ENCODE measurements at places on chromosomes 12 and 14.

- no peak for DNase-seq
Observed at GRCh38 chr12:47909839-47910465, 5.2 kb upstream of the VDR start.

DNA sequence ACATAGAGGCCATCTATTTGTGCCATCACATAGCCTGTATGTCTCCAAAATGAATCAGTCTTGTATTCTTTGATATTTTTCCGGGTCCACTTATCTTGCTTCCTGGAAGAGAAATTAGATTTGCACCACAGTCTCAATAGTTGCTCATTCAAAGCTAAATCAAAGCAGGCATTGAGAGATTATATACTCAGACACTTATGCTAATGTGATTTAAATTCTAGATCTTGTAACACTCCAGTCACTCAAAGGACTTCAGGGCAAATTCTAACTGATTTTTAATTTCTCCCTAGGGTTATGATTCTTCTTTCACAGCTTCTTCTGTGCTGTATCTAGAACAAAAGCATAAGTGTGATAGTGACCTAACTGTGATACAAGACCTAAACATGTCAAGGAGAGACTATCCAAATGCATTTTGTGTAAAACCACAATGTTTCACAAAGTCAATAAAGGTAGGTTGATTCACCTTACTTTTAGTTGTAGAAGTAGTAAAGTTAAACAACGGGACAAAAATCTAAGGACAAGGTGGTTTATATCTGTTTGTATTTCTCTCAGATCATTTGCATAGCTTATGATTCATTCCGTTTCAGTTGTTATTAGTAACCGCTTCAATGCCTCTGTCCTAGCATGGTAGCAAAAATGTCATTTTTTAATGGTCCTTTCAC is 26.8 kb downstream of the PLBD1 start:
- DNase-seq = no peak

- DNase-seq = no peak
Observed at GRCh38 chr14:68074765-68075381, 255.3 kb downstream of the RAD51B start.

DNA sequence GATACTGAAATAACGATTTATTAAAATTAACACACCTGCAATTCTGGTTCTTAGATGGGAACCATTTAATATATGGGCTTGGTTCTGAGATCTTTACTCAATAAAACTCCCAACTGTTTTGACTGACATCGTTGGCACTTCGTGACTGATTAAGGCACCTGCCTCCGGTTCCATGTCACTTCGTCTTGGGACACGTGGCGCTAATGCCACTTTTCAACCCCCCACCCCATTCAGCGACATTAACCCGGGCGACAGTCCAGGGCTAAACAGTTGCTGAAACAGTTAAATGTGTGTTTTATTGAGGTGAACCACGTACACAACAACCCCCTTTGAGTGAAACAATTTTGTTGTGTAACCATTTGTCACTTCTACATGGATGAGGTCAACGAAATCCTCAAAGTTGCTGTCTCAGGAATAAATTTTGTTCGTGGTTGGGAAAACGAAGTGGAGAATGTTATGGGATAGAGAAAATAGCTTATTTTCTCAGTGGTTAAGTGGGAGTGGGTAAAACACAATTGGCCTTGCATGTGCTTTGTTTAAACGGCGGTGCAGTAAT is 9.9 kb upstream of the SLC38A2 start:
- DNase-seq = no peak

- DNase-seq = peak; percentile 48
Observed at GRCh38 chr14:52318826-52319645, 4.9 kb downstream of the PTGER2 start.

DNA sequence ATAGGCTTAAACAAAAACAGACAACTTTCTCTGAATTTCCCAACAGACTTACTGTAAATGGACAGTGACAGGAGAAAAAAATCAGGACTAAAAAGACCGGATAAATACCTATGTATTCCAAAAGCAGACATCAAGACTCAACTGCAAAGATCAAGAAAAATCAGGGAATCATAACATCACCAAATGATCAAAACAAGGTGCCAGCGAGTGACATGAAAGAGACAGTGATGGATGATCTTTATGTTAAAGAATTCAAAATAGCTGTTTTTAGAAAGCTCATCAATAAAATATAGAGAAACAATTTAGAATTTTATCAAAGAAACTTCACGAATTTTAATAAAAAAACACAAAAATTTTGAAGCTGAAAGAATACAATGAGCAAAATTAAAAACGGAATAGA is 952.5 kb upstream of the ATXN7L3B start:
- no peak for DNase-seq

- DNase-seq = no peak
Observed at GRCh38 chr12:119375883-119376190, 41.3 kb downstream of the CCDC60 start.

DNA sequence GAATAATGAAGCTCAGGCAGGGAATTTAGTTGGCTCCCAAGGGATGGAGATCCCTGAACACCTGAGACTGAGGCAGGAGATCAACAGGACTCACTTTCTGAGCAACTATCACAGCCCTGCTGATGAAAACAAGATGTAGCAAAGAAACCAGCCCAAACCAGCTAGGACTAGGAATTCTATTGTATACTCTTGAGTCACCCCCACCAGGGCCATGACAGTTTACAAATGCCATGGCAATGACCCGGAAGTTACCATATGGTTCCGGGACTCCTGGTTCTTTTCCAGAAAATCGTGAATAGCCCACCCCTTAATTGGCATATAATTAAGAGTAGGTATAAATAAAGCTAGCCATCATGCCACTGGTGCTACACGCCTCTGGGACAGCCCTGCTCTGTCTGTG is 46.0 kb upstream of the OASL start:
- no peak for DNase-seq

- no peak for DNase-seq
Observed at GRCh38 chr14:58884442-58884841, 246.7 kb downstream of the DACT1 start.

- DNase-seq = no peak
Observed at GRCh38 chr12:8058506-8058905, 7.7 kb downstream of the C3AR1 start.

- DNase-seq = peak; percentile 52
Observed at GRCh38 chr14:80475074-80475473, 263.8 kb upstream of the DIO2 start.

- DNase-seq = no peak
Observed at GRCh38 chr14:50233166-50233950, 2.0 kb upstream of the SOS2 start.

DNA sequence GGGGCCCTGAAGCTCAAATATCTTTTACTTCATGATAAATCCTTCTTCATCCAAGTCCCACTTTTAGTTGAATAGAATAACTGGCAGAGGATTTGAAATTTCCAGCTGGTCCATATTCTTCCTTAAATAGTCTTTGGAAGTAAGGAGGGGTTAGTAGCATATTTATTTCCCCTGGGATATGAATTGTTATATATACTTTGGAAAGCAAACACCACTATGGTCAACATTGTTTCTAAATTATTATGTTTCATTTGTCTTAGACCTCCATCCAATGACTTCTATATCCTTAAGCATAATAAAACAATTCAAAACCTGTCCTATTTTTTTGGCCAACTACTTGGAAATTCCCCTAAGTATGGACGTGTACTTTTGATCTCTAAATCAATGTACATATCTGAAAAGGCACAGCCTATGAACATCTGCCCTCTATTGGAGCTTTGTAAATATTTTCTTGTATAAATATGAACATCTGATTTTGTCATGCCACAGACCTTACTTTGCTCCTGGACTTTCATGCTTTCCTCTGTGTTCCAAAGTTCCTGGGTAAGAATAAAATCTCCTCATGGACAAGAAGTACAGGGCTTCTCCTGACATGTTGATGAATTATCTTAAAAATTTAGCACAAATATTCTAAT is 1212.0 kb downstream of the GALC start:
- DNase-seq = no peak

DNA sequence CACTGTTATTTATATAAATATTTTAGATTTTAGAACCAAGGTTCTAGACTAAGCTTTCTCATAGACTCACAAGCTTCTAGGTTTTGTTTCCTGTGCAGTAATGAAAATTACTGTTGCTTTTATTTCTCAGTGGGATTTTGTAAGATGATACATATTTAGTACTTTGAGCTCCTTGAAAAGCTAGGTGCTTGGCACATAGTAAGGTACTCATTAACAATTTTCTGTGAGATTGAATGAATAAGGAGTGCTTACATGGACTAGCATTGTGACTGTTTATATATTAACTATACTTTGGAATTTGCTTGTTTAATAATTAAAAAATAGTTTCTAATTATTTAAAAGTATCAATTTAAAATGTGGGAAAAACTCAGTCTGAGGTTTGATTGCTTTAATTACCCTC is 85.7 kb downstream of the MIA2 start:
- DNase-seq = no peak

GRCh38 chr12:123319826-123320225 is 44.8 kb downstream of the SBNO1 start:
- no peak for DNase-seq

DNA sequence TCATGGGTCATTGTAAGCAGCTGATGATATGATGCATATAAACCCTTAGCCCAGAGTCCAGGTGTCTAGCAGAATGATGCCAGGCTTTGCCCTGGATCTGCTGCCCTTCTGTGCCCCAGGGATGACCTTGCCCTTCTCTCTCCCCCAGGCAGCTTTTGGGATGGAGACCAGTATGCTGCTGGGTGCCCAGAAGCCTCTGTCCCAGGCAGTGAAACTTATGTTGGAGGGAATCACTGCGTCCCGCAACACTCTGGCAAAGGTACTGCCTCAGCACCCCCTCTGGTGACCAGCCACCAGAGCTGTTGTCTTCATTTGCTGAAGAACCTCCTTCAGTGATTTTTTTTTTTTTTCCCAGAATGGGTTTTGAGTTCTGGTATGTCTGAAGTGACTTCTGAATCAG is 23.3 kb downstream of the CYP46A1 start:
- DNase-seq = no peak

DNA sequence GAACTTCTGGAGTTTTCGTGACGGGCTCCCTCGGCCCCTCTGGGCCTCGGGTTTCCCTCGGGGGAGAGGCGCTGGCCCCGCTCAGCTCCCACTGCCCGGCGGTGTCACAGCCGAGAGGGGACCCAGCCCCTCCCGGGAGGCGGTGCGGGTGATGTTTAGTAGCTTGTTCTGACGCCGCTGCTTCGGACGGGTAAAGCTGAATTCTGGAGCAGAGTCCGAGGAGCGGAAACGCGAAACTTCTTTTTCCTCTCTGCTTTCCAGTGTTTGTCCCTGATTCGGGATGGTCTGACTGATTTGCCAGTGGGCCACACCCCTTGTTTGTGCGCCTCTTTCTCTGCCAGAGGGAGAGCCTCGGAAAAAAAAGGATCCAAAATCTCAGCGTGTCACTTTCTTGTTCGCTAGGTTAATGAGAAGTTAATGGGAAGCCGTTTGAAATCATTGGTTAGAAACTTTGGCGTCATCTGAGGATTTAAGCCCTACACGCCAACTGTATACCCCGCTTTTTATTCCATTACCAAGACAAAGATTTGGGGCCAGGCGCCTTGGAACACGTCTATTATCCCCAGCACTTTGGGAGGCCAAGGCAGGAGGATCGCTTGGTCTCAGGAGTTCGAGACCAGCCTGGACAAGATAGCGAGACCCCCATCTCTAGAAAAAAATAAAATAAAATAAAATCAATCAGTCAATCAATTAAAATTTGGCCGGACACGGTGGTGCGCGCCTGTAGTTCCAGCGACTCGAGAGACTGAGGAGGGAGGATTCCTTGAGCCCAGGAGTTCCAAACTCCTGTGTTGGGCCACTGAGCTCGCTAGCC is 756 bp downstream of the TULP3 start:
- DNase-seq = peak; percentile 69

- DNase-seq = peak; percentile 71
Observed at GRCh38 chr12:89353823-89354611, 1.7 kb upstream of the DUSP6 start.

DNA sequence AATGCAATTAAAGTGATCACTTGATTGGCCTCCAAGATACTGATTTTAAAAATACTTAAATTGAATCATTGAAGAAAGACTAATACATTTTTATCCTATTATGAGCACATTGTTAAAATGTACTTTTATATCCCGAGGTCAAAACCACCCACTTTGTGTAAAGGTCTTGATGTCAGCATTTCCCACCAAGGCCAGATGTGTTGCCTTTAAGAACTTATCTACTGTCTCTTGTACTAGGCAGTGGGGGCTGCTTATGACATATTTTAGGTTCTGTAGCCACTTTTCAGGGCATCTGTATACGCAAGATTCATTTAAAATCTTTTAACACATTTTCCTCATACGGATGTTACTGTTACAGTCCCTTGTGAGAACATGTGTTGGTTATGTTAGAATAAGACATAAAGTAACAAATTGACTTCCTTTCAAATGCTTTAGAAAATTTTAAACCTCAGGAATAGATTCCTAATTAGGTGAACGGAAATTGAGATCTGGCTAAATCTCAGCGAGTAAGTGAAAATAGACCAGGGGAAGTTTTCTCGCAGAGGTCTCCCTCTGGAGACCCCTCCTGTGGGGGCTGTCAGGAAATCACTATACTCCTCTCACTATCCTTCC is 456.2 kb downstream of the ADAMTS20 start:
- no peak for DNase-seq

- DNase-seq = no peak
Observed at GRCh38 chr14:100640471-100641273, 53.5 kb upstream of the BEGAIN start.

- DNase-seq = peak; percentile 8
Observed at GRCh38 chr14:96065661-96066459, 26.7 kb downstream of the C14orf132 start.

- DNase-seq = no peak
Observed at GRCh38 chr12:101356794-101357193, 50.8 kb downstream of the ARL1 start.

DNA sequence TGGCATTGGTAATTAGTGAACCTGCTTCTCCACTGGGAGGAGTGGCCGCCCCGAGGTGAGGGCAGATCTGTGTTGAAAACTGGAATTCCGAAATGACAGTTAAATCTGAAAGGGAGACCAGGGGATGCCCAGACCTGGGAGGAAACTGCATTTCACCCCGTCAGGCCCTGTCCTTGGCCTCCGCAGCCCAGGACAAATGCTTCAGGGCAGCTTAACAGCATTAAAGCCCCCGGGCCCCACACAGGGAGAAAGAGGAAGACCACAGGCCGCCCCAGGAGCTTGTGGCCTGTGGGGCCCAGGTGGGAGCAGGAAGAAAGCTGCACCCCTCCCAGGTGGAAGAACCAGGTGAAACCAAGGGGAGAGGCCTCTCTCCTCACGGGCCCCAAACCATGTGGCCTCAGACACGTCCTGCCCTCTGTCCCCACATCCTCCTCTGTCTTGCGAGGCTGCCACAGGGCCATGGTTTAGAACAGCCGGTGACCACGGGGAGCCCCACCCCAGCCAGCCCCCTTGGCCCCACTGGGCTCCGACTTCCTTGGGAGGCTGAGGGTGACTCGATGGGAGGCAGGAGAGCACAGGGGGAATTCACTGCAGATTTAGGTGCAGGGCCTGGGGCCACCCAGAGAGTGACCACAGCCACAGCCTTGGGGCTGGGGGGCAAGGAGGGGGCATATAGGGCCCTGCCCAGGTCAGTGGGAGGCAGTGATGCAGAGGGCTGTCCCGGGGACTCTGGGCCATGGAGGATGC is 265.4 kb downstream of the ADGRD1 start:
- DNase-seq = no peak
